ENCODE measurements at places on chromosomes 16 and 17.
A peak's percentile ranks its signal among the peaks of the same experiment; 100 is the strongest.

DNA sequence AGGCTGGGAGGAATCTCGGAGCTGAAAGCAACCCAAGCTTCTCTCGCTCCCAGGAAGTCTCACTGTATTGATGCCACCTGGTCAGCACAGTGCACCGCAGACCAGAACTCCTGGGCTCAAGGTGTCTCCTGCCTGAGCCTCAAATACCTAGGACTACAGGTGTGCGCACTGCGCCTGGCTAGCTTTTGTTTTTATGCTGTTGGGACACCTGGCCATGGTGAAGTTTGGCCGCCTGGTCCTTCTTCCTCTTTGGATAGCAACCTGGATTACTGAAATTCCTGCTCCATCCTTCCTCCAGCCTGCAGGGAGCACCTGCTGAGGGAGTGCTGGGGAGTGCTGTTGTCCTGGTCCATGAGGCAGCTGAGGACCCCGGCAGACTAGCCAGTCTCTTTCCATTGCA, 56.6 kb downstream of the COTL1 start:
- DNase-seq: no peak

DNA sequence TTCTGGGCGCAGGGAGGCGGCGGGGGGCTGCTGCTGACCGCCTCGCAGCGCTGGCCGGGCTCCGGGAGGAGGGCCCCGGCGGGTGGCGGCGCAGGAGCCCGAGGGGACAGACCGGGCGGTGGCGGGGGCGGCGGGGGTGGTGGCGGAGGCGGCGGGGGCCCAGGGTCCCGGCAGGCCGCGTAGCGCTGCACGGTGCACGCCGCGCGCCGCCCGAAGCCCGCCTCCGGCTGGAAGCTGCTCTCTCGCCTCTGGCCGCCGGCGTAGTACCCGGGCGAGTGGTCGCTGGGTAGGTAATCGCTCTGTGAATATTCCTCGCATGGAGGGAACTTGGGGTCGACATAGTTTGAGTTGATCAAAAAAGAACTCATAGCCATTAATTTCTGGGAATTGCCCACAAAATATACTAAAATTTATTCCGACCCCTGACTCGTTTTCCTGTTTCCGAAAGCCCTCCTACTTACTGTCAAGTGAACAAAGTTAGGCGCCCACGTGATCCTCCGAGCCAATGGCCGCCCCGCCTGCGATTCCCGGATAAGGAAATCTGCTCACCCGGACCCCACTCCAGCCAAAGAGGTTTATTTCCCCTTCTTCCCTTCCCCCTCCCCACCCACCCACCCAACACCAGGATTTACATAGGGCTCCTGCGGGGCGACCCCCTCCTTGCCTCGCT, at the start of gene HOXB4:
TSS of gene HOXB4 (minus strand) at position 405 of the 670 bp plus-strand sequence. CDS start at position 374, 31 bp downstream.
- DNase-seq: no peak

DNA sequence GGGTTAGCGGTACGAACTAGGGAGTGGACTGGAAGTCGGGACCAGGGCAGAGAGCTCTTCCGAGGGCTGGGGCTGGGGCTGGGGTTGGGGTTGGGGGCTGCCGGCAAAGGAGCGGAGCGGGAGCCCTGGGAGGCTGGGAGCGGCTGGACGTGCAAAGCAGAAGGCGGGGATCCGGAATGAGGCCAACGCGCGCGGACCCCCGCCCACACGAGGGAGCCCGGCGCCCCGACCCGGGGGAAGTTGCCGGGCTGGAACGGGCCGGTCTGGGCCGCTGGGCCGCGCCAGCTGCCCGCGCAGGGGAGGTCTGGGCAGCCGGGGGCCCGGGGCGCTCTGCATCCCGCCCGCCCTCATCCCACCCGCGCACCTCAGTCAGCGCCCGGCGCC, 323 bp downstream of the ST3GAL2 start:
- DNase-seq: peak; percentile 61

DNA sequence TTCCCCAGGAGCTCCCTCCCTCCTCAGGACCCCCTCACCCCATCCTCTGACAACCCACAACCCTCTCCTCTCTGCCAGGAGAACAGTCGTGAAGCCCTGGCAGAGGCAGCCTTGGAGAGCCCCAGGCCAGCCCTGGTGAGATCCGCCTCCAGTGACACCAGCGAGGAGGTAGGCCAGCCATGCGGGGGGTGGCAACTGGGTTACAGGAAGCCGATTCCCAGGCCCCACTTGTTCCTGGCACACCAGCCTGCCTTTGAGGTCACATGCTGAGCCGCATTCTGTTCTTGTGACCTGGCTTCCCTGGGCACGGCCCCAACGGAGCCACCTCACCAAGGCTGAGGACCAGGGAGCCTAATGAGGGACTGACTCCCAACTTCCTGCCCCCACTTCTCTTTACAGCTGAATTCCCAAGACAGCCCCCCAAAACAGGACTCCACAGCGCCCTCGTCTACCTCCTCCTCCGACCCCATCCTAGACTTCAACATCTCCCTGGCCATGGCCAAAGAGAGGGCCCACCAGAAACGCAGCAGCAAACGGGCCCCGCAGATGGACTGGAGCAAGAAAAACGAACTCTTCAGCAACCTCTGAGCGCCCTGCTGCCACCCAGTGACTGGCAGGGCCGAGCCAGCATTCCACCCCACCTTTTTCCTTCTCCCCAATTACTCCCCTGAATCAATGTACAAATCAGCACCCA, 7.9 kb downstream of the NAT9 start:
- peak; percentile 50 for DNase-seq

DNA sequence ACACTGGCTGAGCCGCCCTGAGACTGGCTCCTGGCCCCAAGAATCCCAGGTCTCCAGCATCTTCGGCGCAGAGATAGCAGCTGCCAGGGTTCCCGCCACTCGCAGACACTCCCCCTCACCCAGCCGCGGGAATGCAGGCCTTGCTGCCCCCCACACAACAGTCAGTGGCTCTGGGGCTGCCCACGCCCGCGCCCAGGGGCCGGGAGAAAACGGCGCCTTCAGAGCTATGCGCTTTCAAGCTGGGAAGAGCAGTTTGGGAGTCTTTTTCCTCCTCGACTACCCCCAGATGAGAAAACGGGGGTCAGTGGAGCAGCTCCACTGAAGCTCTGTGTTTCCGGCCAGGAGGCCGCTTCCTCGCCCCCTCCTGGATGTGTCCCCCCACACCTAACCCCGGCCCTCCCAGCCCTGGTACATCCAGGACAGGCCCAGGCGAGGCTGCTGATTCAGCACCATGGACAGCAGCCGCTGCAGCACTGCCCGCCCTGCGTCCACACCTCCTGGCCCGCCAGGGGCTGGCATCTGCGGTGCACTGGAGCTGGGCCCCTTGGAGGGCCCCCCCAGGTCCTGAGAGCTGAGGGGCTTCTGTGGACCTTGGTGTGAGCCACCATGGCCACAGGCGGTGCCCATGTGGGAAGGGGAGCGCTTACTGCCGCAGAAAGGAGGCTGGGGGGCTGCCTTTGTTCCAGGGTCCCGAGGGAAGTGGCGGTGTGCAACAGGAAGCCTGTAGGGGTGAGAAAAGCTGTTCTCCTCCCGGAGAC, 35.7 kb downstream of the CACNA1H start:
- no peak for DNase-seq

DNA sequence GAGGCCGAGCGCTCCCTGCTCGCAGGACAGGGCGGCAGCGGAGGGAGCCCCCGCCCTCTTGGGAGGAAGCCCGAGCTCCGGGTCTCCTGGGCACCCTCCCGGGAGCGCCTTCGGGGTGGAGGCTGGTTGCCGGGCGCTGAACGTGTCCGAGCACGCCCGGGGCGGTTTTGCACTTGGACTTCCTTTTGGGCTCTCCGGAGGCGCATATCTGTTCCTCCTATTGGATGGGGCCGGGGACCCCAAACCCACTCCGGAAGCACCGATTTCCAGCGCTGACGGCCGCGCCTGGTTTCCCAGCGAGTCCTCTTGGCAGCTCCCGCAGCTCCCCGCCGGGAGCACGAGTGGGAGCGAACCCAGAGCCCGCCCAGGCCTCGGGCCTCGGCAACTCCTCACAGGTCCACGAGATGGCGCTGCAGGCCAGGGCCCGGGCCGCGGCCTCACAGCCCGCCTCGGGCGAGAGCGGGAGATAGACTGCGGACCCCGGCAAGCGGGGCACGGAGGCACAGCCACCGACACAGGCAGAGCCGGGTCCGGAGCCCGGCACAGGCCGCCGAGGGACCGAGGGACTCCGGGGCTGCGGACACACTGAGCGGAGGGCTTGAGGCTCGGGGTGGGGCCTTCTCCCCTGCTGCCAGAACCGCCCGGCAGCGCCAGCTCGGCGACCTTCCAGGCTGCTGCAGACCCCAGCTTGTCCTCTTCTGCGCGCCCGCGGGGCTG, 12.7 kb downstream of the TBX2 start:
- peak; percentile 83 for DNase-seq

- no peak for DNase-seq
Observed at GRCh38 chr16:84143784-84144199, 1.2 kb downstream of the HSDL1 start.

- DNase-seq: peak; percentile 6
Observed at GRCh38 chr16:62256406-62256805, 220.2 kb upstream of the CDH8 start.

DNA sequence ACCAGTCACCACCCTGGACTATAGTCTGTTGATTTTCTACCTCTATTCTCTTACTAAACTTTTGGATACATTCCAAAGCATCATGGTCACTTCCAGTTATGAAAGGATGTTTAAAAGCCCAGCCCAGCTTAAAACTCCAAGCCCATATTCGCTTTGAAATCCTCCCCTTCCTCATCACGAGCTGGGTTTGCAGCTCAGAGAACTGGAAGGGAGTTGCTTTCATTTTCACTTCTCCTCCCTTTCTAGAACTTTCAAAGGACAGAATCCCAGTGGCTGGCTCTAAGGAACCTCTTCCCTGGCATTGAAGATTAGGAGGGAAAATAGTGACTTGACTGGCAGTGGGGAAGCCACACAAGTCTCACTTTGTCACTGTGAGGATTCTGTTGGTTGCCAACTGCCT, 100.1 kb upstream of the DYNLRB2 start:
- DNase-seq: no peak

DNA sequence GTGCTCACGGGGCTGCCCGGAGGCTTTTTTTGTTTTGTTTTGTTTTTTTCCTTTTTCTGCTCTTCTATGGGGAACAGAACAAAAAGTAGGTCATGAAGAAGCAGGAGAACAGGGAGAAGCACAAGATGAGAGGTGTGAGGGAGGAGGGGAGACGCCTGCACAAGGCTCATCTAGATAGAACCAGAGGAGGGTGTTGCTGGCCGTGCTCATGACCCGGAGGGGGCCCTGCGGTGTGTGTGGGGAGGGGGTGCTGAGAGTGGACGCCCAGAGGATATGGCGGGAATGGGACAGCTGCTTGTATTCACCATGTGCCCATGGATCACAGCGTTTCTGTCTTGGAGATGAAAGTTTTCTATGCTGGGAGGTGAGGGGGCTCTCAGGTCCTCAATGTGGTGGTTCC, 183.7 kb downstream of the FOXL1 start:
- no peak for DNase-seq

GRCh38 chr16:31083556-31083955, 5.2 kb downstream of the PRSS53 start:
- no peak for DNase-seq

GRCh38 chr16:76118344-76118743, 158.9 kb upstream of the CNTNAP4 start:
- no peak for DNase-seq

DNA sequence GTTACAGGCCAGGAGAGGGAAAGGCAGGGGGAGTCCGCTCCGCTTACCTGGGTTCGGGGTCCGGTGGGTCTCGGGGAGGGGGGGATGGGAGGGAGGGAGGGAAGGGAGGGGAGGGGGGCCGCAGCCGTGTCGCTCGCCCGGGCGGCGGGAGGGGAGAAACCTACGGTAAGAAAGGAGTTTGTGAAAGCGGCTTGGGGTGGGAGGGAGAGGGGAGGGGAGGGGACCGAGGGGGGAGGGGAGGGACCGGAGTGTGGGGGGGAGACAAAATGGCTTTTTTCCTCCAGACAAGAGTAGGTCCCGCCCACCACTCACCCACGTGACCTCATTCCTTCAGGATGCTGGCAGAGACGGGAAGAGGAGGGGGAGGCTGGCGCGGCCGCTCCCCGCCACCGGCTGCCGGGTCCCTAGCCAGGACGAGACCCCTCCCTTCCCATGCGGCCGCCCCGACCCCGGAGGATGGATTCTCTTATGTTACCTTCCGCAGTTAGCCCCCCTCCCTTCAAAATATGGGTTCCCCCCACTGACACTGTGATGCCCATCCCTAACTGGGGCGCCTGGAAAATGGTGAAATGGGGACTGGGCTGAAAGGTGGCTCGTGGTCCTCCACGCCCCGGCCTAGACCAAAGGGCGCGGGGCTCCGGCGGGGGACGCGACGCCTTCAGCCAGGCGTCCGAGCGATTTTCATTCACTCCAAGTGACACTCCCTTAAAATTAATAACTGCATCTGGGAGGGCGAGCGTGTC, at the start of gene PCGF2:
TSS of gene PCGF2 (minus strand) at position 188 of the 743 bp plus-strand sequence. CDS start 7,934 bp downstream, outside the sequence.
- DNase-seq: peak; percentile 34

DNA sequence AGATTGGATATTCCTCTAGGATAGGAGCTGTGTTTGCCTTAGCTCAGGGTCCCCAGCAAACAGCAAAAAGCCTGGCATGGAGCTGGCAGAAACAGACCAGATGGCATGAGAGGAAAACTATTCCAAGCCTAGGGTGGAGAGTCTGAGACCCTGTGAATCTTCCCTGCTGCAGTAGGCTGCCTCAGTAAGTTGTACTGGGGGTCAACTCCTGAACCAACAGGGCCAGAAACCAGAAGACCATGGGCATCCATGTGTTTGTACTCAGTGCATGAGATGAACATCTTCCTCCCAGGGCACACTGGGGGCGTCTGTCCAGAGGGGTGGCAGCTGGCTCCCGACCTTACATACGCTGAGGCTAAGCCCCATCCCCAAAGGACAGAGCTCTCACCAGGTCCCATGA, 214.4 kb downstream of the C16orf78 start:
- no peak for DNase-seq

DNA sequence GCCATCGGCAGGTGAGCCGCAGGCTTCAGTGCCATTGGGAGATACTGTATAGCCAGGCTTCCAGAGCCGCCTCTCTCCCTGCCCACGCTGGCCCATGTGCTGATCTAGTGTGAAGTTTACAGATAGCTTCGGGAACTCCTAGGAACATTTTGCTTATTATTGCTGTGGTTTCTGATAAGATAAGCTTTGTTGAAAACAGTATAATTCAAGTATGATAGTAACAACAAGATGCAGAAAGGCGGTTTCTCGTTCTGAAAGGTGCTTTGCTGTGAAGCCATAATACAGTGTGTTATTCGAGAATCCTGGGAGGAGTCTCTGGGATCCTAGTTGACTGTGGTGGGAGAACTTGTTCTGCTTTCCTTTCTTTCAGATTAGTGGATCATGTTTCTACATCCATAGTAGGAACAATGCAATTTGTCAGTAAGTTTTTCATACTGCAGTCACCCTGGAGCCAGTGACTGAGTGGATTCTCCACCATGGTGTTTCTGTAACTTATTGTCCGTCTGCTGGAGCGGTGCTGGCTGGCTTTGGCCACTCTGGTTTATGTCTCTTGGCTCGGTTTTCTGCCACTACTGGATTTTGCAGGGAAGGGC, 31.5 kb downstream of the RAB11FIP3 start:
- DNase-seq: peak; percentile 33

- no peak for DNase-seq
Observed at GRCh38 chr17:19719355-19720209, 3.2 kb upstream of the SLC47A2 start.
